Type B pancreatic cell (in vitro differentiated cells): ENCODE measurements at places on chromosomes 6 and 20.

- no peak for DNase-seq
These were observed 44.9 kb upstream of the DST start for GRCh38 chr6:56687551-56687950.

GRCh38 chr6:91786474-91787184 is 1199.8 kb upstream of the MAP3K7 start:
- no peak for DNase-seq

- no peak for DNase-seq
These were observed 757.0 kb upstream of the MMS22L start for GRCh38 chr6:98039904-98040607.

- no peak for DNase-seq
These were observed 63.3 kb downstream of the PLCG1 start for GRCh38 chr20:41200446-41201202.

- no peak for DNase-seq
These were observed 181.0 kb downstream of the LRFN2 start for GRCh38 chr6:40406175-40406574.

GRCh38 chr20:40416274-40416673 is 272.8 kb downstream of the MAFB start:
- DNase-seq: no peak

DNA sequence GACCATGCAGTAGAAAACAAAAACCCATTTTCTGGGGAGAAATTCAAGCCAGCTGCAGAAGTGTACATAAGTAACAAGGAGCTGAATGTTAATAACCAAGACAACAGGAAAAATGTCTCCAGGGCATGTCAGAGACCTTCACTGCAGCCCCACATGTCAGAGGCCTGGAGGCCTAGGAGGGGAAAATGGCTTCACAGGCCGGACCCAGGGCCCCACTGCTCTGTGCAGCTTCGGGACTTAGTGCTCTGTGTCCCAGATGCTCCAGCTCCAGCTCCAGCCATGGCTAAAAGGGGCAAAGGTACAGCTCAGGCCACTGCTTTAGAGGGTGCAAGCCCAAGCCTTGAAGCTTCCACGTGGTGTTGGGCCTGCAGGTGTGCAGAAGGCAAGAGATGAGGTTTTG is 43.6 kb downstream of the HACE1 start:
- no peak for DNase-seq

DNA sequence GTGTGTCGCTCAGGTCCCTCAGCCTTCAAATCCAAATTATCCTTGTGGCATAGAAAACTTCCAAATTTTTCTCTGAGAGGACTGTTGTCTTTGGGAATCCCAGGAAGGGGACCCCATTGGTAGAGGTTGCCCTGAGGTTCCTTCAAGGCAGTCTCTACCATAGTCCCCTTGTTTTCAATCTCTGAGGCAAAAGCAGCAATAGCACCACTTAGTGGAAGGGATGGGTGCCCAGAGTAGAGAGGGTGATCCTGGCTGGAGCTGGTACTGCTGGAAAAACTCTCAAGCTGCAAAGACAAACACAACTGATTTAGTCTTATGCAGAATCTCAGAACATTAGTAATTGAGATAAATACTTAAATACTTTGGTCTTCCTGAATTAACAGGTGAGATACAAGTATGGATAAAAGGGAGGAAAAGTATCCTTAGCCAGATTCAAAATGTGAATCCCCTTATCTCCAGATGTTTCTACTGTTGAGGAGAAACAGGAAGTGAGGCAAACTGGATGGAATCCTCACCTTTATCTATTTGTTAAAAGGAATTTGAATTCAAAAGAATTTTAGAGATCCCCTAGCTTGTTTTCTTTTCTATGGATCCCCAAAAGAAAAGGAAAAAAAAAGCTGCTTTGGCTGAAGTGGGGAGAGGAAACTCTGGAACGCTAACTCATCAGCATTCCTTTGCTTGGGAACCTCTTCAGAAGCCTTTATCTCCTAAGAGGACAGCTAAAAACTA is 13.4 kb downstream of the ZNF318 start:
- DNase-seq: no peak

DNA sequence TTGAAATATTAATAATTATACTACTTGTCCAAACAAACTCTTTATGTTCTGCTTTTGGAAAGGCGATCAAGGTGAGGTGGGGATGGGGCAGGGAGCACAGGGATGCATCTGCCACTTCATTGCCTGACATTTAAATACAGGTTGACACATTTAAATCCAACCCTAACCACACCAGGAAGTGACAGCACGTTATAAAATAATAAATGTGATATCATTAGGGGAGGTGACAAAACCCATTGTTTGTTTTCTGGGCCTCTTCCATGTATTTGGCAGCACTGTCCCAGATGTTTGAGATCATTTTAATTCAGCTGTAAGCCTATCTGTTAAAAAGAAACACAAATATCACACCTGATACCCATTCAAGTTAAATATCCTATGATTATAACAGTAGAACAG is 342.4 kb upstream of the ARID1B start:
- no peak for DNase-seq

DNA sequence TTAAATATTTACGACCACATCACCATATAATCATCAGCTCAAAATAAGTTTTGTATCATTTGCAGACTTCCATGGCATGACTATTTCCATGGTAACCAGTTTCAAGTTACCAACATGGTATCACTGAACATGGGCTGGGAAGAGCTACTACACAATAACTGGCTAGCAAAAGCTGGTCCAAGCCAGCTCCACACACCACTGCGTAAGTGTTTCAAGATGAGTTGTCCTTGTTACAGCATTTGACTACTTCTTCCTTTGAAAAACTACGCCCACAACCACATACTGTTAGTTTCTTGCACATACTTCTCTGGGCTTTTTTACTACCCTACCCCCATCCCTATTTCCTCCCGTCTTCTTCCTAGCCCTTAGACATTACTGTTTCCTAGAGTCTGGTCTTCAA is 8.5 kb downstream of the CD164 start:
- no peak for DNase-seq

DNA sequence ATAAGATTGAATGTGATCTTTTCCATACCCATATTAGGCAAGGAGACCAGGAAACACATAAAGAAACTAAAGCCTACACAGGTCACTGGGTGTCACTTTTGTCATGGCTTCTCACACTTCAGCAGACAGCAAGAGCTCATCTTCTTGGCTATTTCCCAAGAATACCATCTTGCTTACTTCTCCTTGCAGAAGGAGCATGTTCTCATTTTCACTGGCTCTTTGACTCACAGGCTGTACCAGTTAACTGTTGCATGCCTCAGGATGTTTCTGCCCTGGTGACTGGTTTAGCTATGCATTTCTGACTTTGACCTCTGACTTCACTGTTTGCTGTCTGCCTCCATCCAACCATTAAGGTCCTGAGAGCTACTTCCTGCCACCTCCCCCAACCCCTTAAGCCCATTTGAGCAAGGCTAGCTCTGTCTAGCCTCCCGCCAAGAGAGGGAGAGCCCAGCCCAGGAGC is 40.3 kb upstream of the OGFRL1 start:
- no peak for DNase-seq

GRCh38 chr6:6885521-6886170 is 222.1 kb upstream of the RREB1 start:
- no peak for DNase-seq

DNA sequence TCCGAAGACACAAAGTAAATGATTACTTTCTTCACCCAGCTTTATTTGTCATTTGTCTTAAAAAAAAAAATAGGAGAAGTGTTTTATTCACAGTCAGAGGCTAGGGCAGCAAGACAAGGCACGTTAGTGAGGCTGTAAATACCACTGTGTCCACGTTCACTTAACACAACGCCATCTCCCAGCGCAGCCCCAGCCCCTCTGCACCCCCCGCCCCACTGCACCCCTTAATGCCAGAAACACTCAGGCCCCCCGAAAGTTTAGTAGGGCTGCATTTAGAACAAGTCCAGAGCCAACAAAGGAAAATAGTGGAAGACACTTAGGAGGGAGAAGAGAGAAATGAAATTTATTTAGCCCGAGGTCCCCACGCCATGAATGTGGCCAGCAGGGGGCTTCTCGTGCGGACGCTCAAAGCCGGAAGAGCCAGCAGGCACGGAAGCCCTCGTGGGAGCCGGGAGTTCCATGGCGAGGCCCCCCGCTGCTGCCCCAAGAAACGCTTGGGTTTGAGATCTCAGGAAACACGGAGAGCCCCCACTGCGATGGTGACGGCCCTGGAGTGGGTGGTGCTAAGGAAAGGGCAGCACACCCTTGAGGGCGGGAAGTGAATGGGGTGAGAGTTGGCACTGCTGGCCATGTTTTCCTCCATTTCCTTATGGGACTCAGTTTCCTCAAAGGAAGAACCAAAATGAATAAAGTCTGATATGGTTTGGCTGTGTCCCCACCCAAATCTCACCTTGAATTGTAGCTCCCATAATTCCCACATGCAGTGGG is 50.2 kb downstream of the IYD start:
- no peak for DNase-seq

DNA sequence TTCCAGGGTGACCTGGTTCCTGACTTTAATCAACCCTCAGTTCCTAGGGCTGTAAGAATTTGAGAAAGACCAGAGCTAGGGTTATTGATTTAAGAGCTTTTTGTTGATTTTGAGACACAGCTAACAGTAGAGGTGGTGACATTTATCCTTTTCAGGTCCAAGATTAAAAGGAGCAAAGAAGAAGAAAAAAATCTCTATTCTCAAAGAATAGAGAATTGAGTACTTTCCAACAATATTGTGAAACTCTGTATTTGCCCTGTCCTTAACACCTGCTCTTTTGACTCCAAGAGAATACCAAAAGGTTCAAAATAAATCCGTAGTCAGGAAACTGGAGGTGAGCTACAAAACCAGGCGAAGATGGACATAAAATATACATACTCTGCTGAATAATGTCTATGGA is 7.3 kb downstream of the PAQR8 start:
- no peak for DNase-seq

DNA sequence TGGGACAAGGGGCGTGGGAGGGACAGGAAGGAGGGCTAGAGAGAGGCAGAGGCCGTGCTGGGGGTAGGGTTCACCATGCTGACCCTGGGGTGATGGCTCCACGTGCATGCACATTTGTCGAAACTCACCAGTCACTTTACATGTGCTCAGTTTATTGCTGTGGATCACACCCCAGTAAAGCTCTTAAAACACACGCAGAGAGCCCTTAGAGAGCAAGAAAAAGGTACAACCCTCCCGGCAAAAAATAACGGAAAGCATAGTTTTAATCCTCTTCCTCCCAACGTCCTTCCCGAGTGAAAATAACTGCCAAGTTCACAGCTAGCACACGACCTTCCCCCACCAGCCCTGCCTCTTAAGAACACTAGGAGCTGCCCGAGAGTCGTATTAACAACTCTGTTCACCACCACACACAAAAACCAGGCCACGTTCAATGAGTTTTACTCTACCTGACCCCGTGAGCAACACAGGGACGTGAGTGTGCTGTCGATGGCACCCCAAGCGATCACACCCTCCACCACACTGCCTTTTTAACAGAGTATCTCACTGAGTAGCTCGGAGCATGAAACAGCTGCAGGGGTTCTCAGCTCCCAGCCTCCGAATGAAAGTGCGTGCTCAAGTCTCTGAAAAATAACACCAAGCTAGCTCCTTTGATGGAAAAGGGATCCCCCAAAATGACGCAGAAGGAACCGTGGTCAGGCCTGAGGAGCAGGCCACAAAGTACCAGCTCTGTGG is 39.7 kb downstream of the TAF4 start:
- no peak for DNase-seq

GRCh38 chr6:161107779-161108730 is 116.5 kb downstream of the MAP3K4 start:
- no peak for DNase-seq

- DNase-seq: no peak
These were observed 200.9 kb upstream of the EYA4 start for GRCh38 chr6:133040094-133040802.

GRCh38 chr20:48523191-48523995 is 304.4 kb downstream of the PREX1 start:
- no peak for DNase-seq

DNA sequence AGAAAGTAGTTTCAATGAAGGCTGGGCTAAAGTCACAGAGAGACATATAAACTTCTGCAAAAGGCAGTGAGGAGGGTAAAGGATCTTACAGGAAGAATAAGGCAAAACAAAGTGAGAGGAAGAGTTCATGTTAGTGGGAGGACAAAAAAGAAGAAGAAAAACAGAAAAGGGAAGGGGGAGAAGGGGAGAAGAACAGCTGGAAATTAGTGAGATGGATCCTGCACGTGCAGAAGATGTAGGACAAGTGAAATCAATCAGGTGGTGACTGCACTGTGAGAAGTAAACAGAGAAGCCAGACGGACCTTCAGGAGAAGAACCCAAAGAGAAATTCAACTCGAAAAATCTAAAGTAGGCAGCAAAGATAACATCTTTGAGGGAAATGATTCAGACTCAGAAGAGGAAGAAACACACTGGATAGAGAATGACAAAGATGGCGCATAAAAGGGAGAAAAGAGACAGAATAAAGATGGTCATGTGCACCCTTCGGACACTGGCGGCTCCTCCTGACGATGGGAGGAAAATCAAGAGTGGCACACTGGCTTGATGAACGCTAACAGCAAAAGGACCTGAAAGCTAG is 105.9 kb downstream of the MYB start:
- no peak for DNase-seq

- no peak for DNase-seq
These were observed 81.3 kb downstream of the AK9 start for GRCh38 chr6:109609737-109610136.

GRCh38 chr20:64005394-64005793 is 24.5 kb downstream of the PRPF6 start:
- DNase-seq: no peak

DNA sequence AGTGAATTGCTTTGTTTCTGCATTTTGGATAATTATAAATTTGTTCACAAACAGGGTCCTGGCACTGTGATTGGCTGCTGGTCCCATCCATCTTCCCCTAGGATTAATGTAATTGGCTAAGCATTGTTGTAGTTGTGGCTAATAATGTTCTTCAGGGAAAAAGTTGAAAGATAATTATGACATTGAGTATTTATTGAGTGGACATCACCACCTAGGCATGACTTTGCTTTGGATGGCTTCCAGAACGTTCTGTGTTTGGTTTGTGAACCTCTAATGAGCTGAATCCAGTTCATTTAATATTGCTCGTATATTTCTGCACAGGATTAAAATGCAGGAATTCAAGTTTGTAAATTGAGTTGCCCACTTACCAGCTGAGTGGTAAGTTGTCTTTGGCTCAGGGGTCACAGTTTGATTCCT is 55.1 kb downstream of the ARID1B start:
- DNase-seq: no peak

GRCh38 chr6:143400258-143401067 is 50.0 kb downstream of the ADAT2 start:
- no peak for DNase-seq

GRCh38 chr20:3405139-3405538 is 2.3 kb downstream of the DNAAF9 start:
- no peak for DNase-seq

- no peak for DNase-seq
These were observed 1.4 kb upstream of the CLPSL2 start for GRCh38 chr6:35775031-35775430.
